ENCODE measurements at places on chromosomes 4 and X.

- no peak for DNase-seq
These were observed 1303.6 kb downstream of the FAM133A start for GRCh38 chrX:94977562-94977961.

- no peak for DNase-seq
These were observed 115.8 kb upstream of the FAT4 start for GRCh38 chr4:125198916-125199315.

- DNase-seq, result no peak
These were observed 15.6 kb downstream of the BCORL1 start for GRCh38 chrX:129998021-129998420.

- no peak for DNase-seq
These were observed 49.9 kb downstream of the TBC1D9 start for GRCh38 chr4:140706276-140706625.

DNA sequence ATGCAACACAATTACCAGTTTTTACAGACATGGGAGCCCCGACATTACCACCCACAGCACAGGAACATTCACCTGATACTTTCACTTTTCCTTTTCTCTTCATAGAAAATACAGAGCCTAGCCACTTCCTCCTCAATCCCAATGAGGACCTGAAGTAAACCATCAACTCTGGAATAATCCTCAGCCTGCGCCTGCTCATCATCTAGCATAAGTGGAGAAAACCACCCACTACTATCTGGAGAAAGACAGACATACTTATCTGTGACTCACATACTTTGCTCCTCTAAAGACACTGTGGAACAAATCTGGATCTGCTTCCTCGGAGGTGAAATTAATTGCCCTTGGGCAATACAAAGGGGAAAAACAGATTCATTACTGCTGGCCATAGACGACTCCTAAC lies 47.8 kb downstream of the ZCCHC13 start:
- DNase-seq, result no peak

GRCh38 chrX:72621163-72621562 lies 48.5 kb upstream of the HDAC8 start:
- DNase-seq, result no peak

DNA sequence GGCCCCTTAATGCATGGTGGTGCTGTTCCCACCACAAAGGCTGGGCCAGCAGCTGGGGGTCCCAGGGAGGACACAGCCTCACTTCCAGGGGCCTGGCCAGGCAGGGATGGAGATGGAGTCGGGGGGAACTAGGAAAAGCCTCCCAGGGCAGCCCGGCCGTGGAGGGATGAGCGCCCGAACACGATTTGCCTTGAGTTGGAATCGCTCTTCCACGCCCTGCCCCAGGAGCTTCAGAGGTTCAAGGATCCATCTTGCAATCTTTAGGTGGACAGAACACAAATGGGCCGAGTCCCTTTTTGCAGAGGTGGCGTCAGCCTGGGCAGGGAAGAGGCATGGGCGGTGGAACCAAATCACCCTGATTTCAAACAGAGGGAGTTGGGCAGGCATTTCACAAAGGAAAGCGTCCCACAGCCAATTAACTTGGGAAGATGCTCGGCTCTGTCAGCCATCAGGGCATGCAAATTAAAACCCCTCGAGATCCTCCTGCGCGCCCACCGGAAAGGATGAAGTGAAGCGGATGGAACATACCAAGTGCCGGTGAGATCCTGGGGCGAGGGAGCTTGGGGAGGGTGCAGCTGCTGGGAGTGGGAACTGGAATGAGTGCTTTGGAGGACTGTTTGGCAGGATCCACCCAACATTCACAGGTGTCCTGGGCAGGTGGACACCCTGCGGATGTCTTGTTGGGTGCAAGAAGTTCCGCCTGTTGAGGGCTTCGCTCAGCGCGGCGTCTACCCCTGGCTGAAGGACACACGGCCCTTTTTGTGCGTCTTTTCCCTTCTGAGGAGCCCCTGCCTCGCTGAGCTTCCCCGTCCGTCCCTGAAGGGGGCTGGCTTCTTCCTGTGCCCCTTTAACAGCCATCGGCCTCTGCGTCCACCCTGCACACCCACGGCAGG lies 75.7 kb downstream of the HTRA3 start:
- no peak for DNase-seq

GRCh38 chrX:153600921-153601320 lies 2.0 kb upstream of the CCNQ start:
- no peak for DNase-seq

DNA sequence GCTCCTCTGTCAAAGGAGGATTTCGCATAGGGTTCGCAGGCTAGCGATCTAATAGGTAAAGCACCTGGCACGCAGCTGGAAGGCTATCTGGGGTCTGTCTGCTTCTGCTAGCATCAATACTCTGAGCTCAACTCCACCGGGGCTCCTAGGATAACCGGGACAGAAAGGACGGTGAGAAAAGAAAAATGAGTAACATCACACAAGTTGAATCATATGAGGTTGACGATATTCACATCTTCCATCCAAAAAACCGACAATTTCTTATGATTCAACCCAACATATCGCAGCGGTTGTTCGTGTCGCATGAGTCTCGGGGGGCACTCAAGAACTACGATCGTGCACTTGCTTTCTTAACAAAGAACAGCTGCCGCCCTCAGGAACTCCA lies 1.8 kb downstream of the PROM1 start:
- DNase-seq, result no peak

DNA sequence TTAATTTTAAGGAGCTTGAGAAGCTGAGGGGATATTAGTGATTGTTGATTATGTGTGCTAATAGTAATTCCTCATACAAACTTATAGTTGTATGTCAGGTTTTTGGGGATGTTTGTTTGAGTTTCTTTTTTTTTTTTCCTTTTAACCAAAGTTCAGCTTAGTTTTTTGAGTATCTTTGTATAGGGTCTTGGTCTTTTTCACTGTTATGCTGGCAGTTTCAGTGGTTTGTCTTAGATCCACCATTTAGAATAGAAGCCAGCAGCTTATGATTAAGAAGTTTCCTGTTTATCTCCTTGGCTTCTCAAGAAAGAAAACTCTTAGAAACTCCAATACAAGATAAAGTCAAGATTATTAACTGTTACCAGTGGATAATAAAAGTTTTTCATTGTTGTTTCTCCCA lies 16.1 kb downstream of the CPEB2 start:
- no peak for DNase-seq

- DNase-seq, result peak; percentile 49
These were observed 118.2 kb upstream of the KIT start for GRCh38 chr4:54539500-54540029.

DNA sequence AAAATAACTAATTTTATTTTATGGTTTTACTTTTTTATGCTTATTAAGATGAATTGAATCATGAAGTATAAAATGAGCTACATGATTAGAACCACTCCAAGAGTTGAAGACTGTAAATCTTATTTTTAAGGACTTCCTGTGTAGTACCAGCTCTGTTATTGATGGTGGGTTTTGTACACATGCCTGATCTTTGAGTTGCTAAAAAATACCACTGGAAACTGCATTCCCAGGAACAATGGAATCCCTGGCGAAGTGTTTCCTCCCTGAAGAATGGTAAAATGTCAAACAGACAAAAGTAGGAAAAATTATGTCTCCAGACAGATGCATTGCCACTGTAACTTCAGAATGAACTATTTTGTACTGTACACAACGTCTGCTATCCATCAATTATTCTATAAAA lies 935.4 kb upstream of the TENM3 start:
- DNase-seq, result no peak

GRCh38 chrX:2781698-2782097 lies 29.9 kb downstream of the XG start:
- no peak for DNase-seq

GRCh38 chr4:76059750-76060149 lies 14.8 kb upstream of the ART3 start:
- DNase-seq, result no peak

DNA sequence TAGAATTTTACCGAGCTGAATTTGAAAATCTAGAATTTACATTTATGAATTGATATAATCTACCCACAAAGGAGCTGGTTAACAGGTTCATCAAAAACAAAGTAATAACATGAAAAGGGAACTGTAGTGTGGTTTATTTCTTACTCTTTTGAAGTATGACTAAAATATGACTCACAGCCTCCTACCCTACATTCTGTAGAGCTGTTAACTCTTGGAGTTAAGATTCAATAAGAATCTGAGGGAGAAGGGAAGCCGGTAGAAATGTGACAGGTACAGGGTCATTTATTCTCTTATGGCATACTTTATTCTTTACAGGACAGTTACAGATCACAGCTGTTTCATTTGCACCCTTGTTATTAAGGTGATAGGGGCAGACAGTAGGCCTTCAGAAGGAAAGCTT lies 132.2 kb upstream of the FAM47B start:
- no peak for DNase-seq

- DNase-seq, result no peak
These were observed 356.5 kb downstream of the CBLL2 start for GRCh38 chrX:22629105-22629725.

Data from ureter (tissue), 1 donor.